ENCODE measurements at places on chromosomes 4 and X.

DNA sequence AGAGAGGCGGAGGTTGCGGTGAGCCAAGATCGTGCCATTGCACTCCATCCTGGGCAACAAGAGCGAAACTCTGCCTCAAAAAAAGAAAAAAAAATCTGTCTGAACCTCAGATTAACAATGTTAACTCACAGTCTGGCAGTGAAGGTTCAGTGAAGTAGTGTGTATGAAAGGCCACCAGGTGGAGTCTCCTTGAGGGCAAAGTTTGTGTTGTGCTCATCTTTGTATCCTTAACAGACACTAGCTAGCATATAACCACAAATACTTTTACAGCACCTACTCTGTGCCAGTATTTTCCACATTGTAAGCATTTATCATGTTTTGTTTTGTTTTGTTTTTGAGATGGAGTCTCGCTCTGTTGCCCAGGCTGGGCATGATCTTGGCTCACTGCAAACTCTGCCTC lies 46.0 kb upstream of the MGST2 start:
- peak; percentile 44 for DNase-seq

GRCh38 chr4:55499495-55499894 lies 47.2 kb downstream of the CLOCK start:
- no peak for DNase-seq

GRCh38 chrX:20452487-20452886 lies 185.8 kb upstream of the RPS6KA3 start:
- no peak for DNase-seq

DNA sequence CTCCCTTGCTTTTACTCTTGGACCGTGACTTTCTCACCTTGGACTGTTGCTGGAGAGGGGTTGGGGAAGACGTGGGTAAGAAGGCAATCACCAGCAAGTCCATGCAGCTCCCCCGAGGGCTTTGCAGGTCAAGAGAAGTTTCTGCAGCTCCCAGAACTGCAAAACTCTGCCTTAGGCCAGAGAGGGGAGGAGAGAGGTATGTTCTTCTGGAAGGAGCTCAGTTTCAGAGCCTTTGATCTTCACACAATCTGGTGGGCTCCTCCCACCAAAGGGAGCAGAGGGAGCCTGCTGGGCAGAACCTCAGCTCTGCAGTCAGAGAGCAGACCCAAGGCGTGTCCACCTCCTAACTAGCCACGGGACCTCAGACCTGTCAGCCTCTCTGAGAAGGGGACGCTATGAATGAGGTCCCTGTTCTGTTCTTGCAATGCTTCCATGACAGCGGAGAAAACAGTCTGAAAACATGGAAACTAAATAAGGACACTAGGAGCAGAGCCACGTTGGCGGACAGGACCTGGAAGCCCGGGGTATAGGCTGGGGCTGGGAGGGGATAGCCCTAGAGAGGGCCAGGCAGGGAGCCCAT lies 92.8 kb downstream of the EVC2 start:
- DNase-seq = no peak

- DNase-seq = peak; percentile 41
Observed at GRCh38 chr4:2948895-2949781, 14.1 kb downstream of the NOP14 start.

DNA sequence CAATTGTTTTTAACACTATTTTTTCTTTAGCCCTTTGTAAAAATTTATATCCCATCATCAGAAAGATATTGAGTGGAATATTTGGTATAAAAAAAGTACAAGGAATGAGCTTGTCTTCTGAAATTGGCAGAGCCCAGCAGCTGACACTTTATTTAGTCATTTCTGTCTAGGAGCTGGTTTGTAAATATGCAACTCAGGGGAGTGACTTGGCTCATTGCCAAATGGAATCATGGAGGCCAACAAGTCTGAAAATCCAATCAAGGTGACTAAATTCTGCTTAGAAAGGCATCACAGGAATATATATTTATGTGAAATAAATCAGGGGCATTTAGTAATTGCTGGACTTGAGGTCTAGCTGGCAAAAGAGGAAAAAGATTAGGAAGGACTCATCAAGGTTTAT lies 74.4 kb downstream of the OTC start:
- DNase-seq = peak; percentile 42

GRCh38 chr4:89334311-89334710 lies 26.7 kb upstream of the GPRIN3 start:
- no peak for DNase-seq

GRCh38 chrX:37993837-37994619 lies 12.3 kb upstream of the SYTL5 start:
- DNase-seq = peak; percentile 46

- peak; percentile 61 for DNase-seq
Observed at GRCh38 chrX:151099001-151099400, 77.4 kb upstream of the GPR50 start.

GRCh38 chr4:21778702-21779101 lies 169.9 kb downstream of the KCNIP4 start:
- no peak for DNase-seq

DNA sequence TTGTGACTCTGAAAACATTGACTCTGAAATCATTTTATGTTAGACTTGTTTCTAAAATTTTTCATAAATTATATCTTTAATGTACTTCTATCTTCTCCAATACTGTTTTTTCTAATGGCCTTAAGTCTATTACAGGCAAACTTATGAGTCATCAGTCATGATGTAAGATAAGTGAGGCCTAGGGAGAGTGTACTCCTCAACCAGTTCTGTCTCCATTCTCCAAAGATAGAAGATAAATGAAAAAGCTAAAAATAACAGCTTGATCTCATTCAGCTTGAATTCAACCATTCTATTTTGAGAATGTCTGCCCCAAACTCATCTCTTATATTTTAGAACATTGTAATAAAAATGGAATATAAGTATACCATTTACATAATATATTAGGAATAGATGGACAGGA lies 34.5 kb downstream of the STBD1 start:
- DNase-seq = peak; percentile 7

DNA sequence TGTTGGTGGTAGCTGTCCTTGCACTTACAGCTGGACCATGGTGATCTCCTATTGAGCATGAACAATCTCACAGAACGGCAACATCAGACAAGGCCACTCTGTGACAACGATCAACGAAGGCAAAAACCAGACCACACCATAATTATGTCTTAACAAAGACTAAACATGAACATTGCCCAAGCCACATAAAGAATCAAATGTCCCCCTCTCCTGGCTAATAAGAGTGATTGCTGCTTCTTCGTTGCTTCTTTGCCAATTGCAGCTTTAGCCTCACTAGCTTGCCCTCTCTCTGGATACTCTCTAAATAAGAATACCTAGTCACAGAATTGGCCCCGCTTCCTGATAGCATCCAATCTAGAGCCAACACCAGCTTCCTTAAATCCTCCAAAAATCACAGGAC lies 41.5 kb upstream of the PGRMC1 start:
- peak; percentile 15 for DNase-seq

DNA sequence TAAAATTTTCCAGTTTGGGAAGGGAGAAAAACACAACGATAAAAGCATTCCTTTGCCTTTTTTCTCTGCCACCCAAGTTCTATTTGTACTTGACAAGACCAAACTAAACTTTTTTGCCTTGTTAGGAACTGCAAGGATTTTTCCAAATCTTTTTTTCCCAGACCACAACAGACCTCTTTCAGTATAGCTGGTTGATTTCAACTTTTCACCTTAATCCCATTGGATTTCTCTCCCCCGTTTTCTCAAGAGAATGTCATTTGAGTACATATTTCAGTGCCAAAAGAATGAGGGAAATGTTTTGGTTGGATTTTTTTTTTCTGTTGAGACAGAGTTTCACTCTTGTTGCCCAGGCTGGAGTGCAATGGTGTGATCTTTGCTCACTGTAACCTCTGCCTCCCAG lies 18.5 kb upstream of the SGMS2 start:
- DNase-seq = no peak

DNA sequence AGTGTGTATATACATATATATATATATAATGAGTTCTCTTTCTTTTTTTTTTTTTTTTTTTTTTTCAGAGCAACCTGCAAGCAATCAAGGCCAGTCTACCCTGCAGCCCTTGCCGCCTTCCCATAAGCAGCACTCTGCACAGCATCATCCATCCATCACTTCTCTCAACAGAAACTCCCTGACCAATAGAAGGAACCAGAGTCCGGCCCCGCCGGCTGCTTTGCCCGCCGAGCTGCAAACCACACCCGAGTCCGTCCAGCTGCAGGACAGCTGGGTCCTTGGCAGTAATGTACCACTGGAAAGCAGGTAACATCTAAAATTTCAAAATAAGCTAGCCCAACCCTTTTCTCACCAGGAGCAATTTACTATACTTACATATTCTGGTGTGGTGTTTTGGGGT lies 316.3 kb downstream of the DCTD start:
- DNase-seq = no peak

DNA sequence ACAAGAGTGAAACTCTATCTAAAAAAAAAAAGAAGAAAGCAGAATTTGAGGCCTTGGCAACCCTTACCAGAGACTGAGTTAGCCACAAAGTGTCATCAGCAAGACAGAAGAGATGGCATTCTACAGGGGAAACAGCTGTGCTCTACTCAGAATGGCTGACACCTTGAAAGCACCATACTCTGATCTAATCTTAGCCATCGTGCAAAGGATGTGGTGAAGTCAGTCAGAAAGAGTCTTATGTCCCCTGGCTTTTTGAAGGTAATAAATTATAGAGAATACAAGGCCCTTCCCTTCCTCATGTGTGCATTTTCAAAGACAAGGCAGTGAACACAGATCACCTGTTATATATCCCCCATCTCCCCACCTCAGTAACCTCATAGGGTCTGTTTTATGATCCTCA lies 13.2 kb downstream of the CLNK start:
- DNase-seq = no peak

- no peak for DNase-seq
Observed at GRCh38 chrX:2536141-2536540, 35.4 kb upstream of the DHRSX start.

GRCh38 chr4:88813013-88813412 lies 115.4 kb upstream of the NAP1L5 start:
- no peak for DNase-seq

GRCh38 chrX:10160211-10160610 lies 3.4 kb downstream of the CLCN4 start:
- DNase-seq = no peak

GRCh38 chr4:181860157-181860556 lies 383.0 kb upstream of the TENM3 start:
- DNase-seq = no peak

GRCh38 chr4:7947927-7948326 lies 8.3 kb upstream of the AFAP1 start:
- no peak for DNase-seq

GRCh38 chr4:152363086-152363485 lies 172.8 kb downstream of the FBXW7 start:
- DNase-seq = no peak

DNA sequence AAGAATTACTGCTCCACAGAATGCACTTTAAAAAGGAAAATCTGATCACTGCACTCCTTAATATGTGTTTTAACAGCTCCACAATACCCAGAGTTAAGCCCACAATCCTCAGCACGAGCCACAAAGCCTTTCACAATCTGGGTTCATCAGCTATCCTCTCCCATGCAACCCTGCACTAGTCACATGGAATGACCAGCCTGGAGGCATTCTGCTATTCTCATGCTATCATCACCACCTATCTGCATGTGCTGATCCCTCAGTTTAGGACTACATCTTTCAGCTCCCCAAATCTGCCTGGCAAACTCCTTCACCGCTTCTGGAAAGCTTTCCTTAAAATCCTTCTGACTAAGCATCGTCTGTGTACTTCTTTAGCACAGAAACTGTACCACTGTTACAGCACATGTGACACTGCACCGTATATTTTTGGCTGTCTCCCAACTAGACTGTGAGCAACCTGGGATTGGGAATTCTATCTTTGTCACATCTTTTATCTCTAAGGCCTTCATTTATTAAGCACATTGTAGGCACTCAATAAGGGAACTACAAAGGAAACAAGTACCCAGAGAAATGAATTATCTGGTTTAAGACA lies 18.3 kb upstream of the EIF1AX start:
- no peak for DNase-seq

DNA sequence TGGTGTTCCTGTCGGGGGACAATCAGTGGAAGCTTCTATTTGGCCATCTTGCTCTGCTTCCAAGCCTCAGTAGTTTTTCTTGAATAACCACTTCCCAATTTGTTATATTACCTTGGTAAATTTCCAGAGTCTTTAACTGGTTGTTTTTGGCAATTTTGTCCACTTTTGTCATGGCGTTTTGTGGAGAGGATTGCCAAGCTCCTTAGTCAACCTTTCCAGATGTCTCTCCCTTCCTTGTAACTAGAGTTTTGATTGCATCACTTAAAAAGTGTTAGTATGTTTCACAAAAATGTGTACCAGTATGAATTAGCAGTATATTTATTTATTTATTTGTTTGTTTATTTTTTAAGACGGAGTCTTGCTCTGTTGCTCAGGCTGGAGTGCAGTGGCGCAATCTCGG lies 15.8 kb upstream of the UXT start:
- no peak for DNase-seq

- DNase-seq = no peak
Observed at GRCh38 chrX:101655534-101655933, 4.1 kb downstream of the ARMCX2 start.

DNA sequence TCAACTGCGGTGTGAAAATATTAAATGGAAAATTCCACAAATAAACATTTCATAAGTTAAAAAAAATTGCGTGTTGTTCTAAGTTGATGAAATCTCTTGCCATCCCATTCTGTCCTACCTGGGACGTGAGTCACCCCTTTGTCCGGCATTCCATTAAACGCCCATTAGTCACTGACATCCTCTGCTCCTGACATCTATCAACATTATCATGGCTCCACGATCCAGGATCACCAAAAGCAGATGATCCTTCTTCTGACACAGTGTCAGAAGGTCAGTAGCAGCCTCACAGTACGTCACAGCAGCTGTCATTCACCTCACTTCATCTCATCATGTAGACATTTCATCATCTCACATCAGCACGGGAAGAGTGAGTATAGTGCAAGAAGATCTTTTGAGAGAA lies 125.7 kb downstream of the ZNF827 start:
- no peak for DNase-seq

Measured in KBM-7 (cell line).